Type B pancreatic cell (in vitro differentiated cells): ENCODE measurements at places on chromosomes 5 and 9.
A peak's percentile ranks its signal among the peaks of the same experiment; 100 is the strongest.

GRCh38 chr5:81315336-81315735 is 13.9 kb downstream of the ZCCHC9 start:
- DNase-seq: no peak

GRCh38 chr5:119966028-119966427 is 336.7 kb downstream of the FAM170A start:
- DNase-seq: no peak

DNA sequence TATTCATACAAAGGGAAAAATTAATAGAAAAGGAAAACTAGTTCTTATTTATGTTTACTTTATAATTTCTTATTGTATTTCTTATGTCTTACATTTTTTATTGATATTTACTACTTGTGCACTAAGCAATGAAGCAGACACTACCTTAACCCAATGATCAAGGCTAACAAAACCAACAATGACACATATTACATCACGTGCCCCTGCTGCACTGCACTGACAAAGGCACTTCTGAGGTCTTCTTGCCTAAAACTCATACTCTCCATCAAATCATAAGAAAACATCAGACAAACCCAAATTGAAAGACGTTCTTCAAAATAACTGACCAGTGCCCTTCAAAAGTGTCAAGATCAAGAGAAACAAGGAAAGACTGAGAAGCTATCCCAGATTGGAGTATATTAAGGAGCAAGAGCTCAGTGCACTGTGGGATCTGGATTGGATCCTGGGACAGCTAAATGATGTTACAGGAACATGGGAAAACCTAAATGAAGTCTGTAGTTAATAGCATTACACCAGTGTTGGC is 230.9 kb downstream of the AUH start:
- no peak for DNase-seq

DNA sequence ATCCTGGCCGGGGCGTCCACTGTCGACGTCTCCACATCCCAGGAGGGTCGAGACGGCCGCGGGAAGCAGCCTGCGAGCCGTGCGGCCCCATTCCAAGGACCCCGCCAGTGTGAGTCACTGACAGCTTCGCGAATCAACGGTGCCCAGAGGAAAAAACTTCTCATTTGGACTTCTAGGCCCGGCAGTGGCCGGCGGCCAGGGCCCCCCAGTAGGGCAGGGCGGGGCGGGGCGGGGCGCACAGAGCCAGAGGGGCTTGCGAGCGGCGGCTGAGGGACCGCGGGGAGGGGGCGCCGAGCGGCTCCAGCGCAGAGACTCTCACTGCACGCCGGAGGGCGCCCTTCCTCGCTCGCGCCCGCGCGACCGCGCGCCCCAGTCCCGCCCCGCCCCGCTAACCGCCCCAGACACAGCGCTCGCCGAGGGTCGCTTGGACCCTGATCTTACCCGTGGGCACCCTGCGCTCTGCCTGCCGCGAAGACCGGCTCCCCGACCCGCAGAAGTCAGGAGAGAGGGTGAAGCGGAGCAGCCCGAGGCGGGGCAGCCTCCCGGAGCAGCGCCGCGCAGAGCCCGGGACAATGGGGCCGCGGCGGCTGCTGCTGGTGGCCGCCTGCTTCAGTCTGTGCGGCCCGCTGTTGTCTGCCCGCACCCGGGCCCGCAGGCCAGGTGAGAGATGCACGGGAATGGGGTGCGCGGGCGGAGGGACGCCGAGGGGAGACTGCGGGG is at the start of gene F2R:
Gene F2R (plus strand): TSS at position 391 of the 720 bp plus-strand sequence. CDS start 182 bp downstream, at position 573.
- DNase-seq: peak; percentile 80

DNA sequence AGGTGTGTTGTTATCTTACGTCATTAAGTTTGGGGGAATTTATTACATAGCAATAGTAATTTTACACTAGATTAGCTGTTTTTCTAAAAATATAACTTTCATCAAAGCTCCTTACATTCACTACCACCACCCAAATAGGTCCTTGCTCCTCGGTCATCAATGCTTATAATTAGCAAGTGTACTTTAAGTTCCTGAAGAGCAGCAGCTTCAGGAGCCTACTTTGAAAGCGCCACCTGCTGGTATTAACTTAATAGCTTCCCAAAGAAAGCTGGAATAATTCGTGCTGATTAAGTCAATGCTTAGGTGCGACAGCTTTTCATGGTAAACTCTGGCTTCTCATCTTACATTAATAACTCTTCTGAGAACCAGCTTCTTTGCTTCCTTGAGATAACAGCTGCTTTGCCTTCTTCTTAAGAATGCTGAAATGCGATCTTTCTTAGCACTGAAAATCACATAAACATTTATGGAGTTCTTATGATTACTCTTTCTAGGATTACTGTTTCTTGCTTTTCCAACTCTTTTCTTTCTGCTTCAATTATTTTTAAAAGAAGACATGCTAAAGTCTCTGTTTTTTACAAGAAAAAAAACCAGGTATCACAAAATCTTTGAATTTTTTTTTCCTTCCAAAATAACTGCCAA is 10.0 kb upstream of the C5 start:
- DNase-seq: no peak

GRCh38 chr9:34986540-34987047 is 3.0 kb upstream of the DNAJB5 start:
- no peak for DNase-seq

- DNase-seq: no peak
These were observed 432 bp downstream of the STARD4 start for GRCh38 chr5:111511831-111512374.

- no peak for DNase-seq
These were observed 49.5 kb downstream of the RXRA start for GRCh38 chr9:134375430-134376385.

DNA sequence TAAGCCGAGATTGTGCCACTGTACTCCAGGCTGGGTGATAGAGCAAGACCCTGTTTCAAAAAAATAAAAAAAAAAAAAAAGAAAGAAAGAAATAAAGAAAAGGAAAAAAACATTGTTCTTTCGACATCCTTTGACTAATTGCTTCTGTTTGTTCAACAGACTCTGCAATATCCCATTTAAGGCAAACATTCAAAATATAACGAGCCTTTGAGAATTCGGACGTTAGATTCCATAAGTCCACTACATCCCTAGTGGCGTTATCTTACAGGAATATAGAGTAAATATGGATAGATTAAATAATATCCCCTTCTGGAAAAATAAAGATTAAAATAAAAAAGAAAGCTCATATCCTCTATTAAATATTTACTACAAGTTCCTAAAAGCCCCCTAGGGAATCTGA is 27.0 kb upstream of the HOMER1 start:
- DNase-seq: no peak

GRCh38 chr5:133523961-133524586 is 88.3 kb downstream of the FSTL4 start:
- DNase-seq: no peak

- no peak for DNase-seq
These were observed 301.5 kb upstream of the ACTBL2 start for GRCh38 chr5:57784121-57784520.

GRCh38 chr9:29625292-29625731 is 2052.0 kb upstream of the C9orf72 start:
- DNase-seq: no peak

DNA sequence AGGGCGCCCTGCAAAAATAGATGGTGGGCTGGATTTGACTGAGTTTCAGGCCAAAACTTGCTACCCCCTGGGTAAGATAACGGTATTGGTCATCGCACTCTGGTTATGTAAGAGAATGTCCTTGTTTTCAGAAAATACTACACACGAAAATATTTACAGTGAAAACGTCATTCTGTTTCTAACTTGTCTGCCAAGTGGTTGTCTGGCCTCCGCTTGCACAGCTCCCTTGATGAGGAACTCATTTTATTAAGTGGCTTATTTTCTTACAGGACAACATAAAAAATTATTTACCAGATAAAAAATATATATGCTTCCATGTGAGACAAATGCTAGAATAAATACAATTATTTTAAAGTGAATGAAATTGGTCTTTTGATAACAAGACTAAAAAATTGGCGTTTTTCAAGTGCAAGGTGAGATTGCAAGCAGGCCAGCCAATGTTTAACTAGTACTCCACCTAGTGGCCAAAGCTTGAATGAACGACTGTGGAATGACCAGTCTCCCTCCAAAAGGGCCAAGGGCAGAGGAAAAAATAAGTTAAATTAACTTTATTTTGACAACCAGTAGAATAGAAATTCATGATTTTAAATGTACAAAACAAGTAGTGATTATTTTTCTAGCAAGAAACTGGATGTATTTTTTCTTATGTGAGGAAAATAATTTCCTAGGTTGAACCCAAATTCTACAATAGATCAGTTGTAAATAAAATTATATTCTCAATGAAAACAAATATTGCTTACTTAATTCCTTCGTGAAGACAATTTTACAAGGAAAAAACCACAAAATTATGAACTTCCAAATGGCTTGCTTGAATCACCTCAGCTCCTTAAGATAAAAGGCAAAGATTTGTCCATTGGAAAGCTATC is 93.2 kb downstream of the ZFAND5 start:
- DNase-seq: no peak

GRCh38 chr5:93993161-93993560 is 251.8 kb upstream of the POU5F2 start:
- DNase-seq: no peak

GRCh38 chr9:88781628-88782391 is 209.5 kb upstream of the S1PR3 start:
- no peak for DNase-seq

DNA sequence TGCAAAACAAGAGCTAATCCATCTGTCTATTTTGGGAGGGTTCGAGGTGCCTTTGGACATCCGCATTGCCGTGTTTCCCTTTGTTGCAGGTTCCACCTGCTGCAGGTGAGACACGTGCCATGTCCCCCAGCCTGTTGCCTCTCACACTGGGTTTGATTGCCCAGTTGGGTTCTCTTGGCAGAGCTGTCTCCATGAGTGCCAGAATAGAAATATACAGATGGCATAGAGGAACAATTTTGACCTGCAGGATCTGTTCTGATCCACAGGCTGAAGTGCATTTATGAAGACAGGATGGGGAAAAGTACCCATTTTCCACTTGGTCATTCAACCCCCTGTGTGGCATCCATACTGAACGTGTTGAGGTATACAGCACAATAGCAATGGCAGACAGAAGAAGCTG is 178.1 kb downstream of the SGCD start:
- no peak for DNase-seq

DNA sequence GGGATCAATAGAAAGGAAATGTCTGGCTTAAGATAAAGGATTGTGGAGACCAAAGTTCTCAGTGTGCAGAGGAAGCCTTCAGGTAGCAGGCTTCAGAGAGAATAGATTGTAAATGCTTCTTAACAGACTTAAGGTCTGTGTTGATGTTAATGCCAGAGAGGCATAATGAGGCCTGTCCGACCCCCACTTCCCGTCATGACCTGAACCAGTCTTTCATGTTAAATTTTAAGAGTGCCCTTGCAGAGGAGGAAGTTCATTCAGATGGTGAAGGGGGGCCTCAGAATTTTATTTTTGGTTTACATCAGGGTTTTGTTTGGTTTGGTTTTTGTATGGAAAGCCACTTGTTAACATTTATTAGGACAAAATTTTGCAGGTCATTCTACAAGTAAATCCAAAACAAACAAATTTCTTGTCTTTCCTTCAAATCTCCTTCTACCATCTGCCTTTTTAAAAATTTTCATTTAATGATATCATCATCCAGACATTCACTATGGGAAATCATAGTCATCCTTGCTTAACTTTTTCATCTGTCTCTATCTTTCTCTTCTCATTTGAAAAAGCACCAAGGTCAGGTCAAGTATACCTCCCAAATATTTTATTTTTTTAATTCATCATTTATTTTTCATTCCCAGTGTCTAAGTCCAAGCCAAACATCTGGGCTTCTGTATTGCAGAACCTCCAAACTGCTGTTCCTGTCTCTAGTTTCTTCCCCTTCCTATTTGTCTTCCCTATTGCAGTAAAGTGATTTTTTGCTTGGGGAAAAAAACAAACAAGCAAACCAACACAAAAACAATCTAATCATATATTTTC is 6.9 kb upstream of the ABCA1 start:
- no peak for DNase-seq

DNA sequence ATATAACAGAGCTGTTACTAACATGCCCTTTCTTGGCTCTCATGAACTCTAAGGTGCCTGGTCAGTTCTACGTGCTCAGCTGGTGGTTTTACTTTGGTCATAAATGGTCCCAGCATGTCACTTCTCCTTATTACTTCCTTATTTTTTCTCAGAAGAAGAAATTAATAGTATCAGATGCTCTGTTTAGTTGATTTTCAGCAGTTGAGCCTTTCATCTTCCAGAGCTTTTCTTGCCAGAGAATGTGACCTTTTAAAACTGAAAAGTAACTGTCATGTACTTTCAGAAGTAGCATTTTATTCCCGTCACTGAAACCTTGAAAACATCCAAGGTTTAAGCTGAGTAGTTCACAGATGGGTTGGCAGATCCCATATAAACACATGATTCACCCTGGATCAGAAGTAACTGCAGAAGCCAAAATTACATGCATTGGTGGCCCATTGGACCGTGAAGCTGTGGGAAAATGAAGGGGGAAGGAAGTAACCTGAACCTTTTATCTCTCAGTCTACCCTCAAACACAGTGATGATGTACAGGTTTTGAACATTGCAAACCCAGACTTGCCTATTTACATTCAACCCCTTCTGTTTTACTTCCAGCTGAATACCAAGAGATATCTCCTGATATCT is 50.5 kb downstream of the HACD4 start:
- DNase-seq: no peak

- DNase-seq: no peak
These were observed 722.0 kb upstream of the ADAMTS16 start for GRCh38 chr5:4418084-4418483.

DNA sequence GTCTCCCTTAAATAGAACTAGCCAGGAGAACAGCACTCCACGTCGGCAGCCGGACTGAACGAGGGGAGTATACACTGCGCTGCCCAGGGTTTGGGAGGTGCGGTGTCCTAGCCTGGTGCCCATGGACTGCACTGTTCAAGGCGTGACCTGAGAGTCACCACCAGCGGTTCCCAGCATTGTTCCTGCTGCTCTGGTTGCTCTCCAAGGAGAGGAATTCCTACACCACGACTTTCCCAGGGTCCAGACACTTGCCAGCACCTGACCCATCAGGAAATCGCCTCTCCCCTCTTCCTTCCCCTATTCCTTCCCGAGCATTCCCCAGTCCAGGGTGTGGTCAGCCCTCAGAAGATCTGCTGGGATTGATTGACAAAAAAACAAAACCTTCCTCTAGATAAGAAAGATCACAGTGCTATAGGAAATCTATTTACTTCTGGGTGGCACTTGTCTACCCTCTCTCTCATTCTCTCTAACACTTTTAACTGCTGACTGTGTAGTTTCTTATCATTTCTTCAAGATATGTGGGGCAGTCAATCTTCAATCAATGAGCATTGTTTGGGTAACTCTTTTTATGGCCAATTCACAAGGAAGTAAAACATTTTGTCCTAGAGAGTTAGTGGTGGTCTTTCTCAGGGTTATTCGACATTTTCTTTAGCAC is 297.8 kb upstream of the ACTBL2 start:
- no peak for DNase-seq

GRCh38 chr9:115353681-115354080 is 235.7 kb upstream of the TNC start:
- DNase-seq: no peak

GRCh38 chr9:105146677-105147076 is 97.8 kb upstream of the SLC44A1 start:
- no peak for DNase-seq

DNA sequence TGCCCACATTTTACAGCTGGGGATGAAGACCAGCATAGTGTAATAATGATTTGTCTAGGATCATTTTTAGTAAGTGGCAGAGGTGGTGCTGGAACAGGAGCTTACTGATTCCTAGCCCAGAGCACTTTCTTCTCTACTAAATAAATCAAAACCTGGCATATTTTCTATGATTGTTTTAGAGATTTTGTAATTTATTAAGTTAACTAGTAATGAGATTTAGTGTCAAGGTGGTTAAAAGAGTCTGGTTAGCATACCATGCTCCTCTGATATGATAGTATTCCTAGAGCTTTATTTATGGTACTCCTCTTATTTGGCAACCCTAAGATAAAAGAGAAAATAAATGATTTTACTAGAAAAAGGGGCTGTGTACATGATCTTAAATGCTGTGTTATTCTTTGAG is 604.0 kb downstream of the ISL1 start:
- no peak for DNase-seq
